Stimulated activated CD4-positive, alpha-beta T cell treated with anti-CD3 and anti-CD28 coated beads, Interleukin-4, amount 100 ng/mL, for 48 hours (primary cell): ENCODE measurements at places on chromosomes 1 and 21.

DNA sequence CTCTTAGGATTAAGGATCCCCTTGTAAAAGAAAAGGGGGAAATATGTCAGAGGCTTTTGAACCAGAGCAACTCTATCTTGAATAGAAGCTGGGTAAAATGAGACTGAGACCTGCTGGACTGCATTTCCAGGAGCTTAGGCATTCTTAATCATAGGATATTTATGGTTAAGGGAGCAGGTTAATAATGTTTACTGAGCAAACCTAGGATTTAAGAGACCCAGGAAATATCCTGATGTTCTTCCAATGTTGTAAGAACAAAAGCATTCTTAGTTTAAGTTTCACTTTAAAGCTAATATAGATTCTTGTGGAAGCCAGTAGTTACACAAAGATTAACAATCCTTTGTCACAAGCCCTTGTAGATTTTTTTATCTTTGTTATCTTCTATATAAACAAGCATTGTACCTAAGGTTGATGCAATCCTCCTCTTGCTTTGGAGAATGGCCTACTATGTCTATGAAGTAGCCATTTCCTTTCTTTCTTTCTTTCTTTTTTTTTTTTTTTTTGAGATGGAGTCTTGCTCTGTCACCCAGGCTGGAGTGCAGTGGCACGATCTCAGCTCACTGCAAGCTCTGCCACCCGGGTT, 570.2 kb upstream of the BEND5 start:
- DNase-seq = no peak

DNA sequence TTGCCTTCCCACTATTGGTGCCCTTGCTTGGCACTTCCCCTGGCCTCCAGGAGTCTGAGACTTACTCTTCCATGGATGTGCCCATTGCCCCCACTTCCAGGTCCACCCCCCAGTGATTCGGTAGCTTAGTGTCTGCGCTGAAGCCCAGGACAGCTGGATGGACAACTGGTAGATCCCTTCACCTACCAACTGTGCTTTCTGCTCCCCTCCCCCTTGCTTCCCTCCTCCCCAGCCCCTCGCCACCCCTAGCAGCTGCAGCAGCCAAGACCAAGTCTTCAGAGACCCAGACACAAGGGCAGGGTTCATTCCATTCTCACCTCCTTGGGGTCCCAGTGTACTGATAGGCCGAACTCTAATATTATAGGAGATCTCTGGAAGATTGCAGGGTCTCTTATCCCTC, 6.9 kb downstream of the LMNA start:
- DNase-seq = no peak

- no peak for DNase-seq
Observed at GRCh38 chr1:241181471-241181870, 175.5 kb downstream of the RGS7 start.

- no peak for DNase-seq
Observed at GRCh38 chr1:228554107-228554506, 66.9 kb downstream of the RNF187 start.

GRCh38 chr21:31184459-31184858, 146.2 kb upstream of the KRTAP19-8 start:
- DNase-seq = peak; percentile 67

- DNase-seq = no peak
Observed at GRCh38 chr21:45511661-45512431, 30.4 kb downstream of the SLC19A1 start.

GRCh38 chr1:160004425-160004824, 27.4 kb downstream of the PIGM start:
- no peak for DNase-seq

- no peak for DNase-seq
Observed at GRCh38 chr1:89936694-89937093, 58.2 kb upstream of the ZNF326 start.

DNA sequence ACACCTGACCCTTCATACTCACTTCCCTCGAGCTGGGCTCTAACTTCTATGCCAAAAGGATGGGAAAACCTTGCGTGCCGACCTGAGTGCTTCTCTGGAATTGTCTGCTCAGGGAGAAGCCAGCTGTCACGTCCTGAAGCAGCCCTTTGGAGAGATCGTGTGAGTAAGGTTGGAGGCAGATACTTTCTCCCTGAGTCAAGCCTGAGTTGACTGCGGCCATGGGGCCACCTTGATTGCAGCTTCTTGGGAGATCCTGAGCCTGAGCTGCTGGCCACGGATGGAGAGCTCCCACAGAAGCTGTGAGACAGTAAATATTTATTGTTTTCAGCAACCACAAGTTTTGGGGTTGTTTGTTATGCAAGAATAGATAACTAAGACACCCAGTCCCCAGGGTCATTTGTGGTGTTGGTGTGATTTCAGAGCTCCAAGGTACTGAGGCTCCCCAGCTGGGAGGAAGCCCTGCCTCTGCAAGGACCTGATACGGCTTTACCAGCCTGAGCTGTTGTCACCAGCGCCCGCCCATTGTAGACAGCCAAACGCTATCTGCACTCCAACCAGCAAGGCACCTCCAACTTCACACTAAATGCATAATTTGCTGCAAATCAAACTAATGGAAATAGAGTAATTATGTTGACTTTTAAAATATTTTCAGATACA, 531.6 kb downstream of the PTPRU start:
- no peak for DNase-seq

- DNase-seq = no peak
Observed at GRCh38 chr1:57857809-57858208, 433.9 kb upstream of the DAB1 start.

DNA sequence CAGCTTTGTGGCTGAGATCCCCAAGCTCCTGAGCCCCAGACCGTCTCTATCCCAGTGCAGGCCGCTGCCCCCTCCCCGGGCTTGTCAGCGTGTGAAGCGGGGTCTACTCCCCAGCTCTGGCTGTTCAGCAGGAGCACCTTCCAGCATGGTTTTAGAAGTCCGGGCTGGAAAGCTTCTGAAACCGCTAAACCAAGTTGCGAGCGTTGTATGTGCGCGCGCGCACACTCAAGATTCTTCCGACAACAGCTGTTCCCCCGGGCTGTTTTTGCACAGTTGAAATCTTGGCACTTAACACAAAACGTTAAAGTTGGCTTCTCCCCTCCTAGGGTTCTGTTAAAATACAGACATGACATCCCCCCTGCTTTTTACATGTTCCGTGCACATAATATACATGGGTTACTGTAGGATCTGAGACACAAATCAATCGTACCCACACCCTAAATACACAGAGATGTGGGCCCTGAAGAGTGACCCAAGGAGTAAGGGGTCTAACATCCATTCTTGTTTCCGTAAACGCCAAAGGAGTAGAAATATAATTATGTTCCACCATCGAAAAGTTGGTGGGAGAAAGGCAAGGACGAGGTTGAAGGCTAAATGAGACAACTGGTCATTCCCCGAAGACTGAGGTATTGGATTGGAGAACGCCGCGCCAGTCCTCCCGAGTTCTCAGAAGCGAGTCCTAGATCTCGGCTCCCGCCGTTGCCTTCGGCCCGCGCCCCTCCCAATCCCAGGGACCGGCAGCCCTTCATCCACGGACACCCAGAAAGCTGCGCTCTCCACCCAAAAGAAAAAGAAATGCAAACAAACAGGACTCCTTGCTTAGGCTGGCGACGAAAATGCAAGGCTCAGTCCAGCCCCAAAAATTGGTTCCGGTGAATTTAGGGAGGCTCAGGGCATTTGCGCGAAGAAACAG, 1.3 kb downstream of the TBX15 start:
- DNase-seq = no peak

- no peak for DNase-seq
Observed at GRCh38 chr1:162003830-162004215, 19.8 kb downstream of the OLFML2B start.

- DNase-seq = no peak
Observed at GRCh38 chr1:61110554-61110953, 28.2 kb downstream of the NFIA start.

- DNase-seq = no peak
Observed at GRCh38 chr1:201476670-201477344, 7.8 kb upstream of the PHLDA3 start.

- no peak for DNase-seq
Observed at GRCh38 chr1:12188115-12188514, 21.3 kb downstream of the TNFRSF1B start.

- no peak for DNase-seq
Observed at GRCh38 chr1:185676969-185677368, 57.2 kb upstream of the HMCN1 start.

DNA sequence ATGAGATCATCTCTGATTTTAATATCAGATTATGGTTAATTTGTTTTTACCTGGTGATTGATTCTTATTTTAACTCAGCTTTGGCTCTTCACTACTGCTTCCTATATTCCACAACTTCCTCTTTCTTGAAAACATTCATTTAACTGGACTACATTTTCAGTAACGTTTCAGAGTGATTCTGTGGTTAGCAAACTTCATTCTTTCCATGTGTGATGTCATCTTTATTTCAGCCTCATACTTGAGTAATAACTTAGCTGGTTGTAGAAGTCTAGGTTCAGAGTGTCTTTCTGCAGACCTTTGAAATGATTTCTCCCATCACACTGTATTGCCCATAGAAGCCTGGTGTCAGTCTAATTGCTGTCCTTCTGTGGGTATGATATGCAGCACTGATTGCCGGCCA, 36.0 kb upstream of the SLC35F3 start:
- no peak for DNase-seq

DNA sequence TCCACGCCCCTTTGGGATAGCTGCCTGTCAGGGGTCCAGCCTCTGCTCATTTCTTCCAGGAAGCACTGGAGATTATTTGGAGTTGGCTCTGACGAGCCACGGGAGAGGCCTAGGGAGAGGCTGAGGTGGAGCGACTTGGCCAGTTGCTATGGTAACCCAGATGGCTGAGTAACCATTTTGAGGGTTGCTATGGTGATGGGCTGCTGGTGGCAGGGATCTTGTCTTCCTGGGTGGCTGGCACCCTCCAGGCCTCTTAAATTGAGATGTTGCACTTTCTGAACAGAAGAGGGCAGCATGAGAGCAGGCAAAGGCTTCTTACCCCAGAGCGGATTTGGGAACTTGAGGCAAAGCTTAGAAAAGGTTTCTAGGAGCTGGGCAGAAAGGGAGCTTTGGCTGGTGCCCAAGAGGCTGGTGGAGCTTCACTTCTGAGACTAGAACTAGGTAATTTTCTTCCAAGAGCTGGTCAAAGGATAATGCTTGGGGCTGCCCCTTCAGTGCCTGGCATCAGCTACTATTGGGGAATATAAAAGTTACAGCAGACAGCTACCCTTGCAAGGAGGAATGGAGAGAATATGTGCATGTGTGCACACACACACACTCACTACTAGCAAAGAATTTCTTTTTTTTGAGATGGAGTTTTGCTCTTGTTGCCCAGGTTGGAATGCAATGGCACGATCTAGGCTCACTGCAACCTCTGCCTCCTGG, 72.5 kb downstream of the NDUFS5 start:
- peak; percentile 49 for DNase-seq

DNA sequence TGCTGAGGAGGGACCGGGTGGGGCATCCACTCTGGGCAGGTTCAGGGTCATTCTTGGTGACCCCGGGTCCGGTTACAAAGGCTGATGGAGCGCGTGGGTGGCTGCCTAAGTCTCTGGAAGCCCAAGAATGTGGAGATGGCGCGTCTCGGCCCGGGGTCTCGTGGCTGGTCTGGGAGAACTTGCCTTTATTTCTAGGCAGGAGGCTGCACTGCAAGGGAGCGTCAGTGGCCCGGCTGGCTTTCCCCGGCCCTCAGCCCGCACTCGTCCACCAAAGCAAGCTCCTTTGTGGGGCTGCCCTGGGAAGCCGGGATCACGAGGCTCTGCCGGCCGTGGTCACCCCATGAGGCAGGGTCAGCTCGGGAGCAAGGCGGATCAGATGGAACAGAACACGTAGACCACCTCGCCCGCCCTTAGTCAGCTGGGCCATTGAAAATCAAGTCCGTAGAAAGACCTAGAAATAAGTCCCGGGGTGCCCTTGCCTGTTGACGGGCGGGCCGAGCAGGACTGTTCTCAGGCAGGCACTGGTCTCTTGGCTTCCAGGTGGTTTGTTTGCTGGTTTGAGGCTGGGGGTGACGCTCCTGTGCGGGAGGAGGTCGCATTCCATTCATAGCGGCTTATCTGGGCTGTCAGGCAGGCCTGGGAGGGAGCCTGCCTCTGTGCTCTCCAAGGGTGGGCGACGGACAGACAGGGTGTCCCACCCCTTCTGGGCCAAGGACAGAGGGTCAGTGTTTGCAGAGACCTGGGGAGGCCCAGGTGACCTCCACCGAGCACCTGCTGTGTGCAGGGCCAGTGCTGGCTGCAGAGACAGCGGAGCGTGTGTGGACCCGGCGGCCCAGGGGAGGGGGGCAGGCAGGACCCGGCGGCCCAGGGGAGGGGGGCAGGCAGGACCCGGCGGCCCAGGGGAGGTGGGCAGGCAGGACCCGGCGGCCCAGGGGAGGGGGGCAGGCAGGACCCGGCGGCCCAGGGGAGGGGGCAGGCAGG, 25.8 kb downstream of the COL18A1 start:
- DNase-seq = no peak

GRCh38 chr1:218171302-218171893, 113.7 kb upstream of the RRP15 start:
- DNase-seq = no peak

- no peak for DNase-seq
Observed at GRCh38 chr1:239262538-239262937, 123.8 kb upstream of the CHRM3 start.

DNA sequence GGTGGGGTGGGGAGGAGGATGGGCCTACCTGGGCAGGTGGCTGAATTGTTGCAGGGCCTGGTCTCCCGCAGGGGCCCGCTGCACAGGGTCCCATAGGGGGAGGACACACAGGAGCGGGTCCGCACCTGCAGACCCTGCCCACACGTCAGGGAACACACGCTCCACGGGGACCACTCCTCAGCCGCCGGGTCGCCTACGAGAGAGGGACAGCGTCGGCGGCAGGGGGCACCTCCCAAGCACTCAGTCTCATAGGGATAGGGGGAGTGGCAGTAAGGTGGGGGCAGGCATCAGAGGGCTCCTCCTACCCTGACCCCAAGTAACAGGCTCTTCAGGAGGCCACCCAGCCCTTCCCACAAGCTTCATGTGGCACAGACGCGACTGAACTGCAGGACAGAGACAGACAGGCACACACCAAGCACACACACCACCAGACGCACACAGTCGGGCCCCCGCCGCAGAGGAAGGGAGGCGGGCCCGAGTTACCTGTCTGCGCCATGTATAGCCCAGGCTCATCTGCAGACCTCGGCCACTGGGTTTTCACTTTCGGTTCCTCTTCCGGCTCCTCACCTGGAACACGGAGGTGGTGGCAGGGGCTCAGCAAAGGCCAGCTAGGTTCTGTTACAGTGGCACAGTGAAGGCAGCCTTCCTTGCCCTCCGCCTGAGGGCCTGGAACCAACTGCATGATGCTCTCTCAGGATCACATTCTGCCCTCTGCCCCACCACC, 19.8 kb downstream of the ADGRB2 start:
- DNase-seq = no peak

GRCh38 chr1:46181343-46182260, 5.3 kb upstream of the P3R3URF start:
- DNase-seq = no peak
